ENCODE measurements at places on chromosomes 1 and 21.

- peak; percentile 45 for DNase-seq
Observed at GRCh38 chr21:36847189-36847588, 119.3 kb downstream of the HLCS start.

GRCh38 chr1:176998183-176998795 is 166.2 kb downstream of the ASTN1 start:
- no peak for DNase-seq

DNA sequence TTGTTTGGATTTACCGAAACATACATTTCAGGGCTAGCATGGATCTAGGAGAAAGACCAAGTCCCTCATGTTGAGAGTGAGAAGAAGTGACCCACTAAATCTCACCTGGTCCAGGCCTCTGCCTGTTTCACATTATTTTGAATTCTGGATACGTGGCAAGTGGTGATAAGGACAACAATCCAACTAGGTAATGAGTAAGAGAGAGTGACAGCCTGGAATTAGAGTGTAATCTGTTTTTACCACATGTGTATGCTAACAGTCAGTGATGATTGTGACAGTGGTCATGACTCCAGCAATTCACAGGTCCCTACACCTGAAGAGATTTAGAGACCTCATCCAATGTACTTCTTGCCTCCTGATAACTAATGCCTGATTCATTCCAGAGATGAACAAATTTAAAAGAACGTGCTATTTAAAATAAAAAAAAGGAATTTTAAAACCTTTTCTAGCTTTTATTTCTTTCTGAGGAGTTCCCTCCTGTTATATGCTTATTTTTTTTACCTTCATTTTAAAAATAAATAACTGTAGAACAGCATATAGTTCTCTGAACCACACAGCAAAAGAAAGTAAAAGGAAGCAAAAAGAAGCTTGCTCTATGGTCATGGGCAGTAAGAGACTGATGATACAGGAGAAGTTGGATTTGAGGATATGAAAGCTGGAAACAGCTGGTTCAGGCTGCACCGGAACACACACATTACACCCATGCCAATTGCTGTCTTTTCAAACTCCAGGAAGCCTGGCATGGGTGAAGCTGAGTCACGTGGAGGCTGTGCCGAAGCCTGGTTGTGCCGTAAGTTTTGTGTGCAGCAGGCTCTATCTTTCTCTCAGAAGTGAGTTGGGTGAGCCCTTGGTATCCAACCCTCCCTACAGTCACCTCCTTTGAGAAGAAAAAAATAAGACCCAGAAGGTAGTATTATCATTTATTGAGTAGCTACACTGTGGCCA is 14.7 kb downstream of the C1orf116 start:
- no peak for DNase-seq

- DNase-seq: peak; percentile 46
Observed at GRCh38 chr1:108009603-108010195, 44.7 kb upstream of the VAV3 start.

- no peak for DNase-seq
Observed at GRCh38 chr1:204080163-204080903, 7.4 kb downstream of the SOX13 start.

DNA sequence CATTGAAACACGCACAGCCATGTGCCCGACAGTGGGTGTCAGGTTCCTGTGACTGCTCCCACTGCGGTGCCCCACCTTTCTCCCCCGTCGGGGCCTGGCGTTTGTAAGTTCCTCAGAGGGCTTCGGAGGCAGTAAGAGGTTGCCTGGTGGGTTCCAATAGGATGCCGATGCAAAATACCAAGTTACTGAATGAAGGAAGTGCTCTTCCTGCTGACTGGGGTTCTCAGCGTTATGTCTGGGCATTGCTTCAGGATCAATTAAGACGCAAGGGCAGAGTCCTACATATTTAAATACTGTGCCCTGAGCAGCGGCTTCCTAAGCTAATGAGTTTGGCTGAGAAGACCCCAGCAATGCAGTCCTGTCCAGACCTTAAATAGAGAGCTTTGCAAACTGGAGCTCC is 28.9 kb upstream of the DNAJC11 start:
- no peak for DNase-seq

DNA sequence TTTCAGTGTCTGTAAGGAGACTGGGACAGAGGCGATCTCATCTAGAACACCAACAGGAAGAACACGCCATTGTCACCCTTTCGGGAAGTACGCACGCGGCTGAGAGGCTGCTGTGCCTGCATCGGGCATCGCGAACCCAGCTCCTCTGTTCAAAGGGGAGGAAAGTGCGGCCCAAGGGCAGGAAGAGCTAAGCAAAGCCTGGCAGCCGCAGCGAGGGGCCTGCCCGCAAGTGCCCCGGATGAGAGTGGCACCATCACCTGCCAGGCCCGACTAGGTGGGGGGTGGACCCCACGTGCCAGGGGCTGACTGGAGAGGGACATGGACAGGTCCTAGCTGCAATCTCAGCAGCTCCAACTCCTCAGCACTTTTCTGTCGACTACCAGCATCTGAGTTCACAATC is 7.5 kb downstream of the TPRG1L start:
- no peak for DNase-seq

GRCh38 chr1:223109581-223110026 is 33.4 kb downstream of the TLR5 start:
- no peak for DNase-seq
